ENCODE measurements at places on chromosomes 7 and 10.

- ATAC-seq, result no peak
These were observed 240.1 kb upstream of the GRB10 start for GRCh38 chr7:51022821-51023220.

- ATAC-seq, result no peak
These were observed 40.0 kb upstream of the ZNF365 start for GRCh38 chr10:62333988-62334682.

- no peak for ATAC-seq
These were observed 762.0 kb upstream of the IGFBP3 start for GRCh38 chr7:46682836-46683624.

DNA sequence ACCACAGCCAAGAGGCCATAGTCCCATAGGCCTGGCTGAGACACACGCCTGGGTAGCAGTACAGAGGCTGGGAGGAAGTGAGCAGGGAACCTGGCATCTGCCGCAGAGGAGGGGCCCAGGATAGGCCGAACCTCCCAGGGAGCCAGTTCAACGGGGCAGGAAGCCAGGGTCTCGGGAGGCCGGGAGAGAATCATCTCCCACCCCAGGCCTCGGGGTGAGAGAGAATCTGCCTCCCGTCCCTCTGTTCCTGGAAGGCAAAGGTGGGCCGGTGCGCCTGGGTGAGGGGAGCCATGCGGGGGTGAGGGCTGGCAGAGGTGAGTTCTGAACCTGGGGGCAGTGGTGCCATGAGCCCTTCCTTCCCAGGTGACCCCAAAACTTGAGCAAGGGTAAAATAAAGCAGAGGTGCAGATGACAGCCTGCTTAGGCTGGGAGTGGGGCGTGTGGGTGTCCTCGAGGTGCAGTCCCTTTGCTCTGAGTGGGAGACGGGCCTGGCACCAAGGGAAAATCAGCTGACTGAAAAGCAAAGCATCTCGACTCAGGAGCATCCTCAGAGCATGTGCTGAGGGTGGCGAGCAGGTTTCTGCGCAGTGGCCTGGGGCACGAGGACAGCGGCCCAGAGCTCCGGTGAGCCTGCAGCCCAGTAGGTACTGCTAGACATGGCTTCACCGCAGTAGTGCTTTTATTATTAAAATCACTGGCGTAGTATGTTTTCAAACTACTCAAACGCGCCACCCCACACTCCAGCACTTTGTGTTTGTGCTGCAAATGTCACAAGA, 15.5 kb downstream of the AGAP3 start:
- no peak for ATAC-seq

GRCh38 chr7:20172736-20173334, 44.3 kb downstream of the MACC1 start:
- no peak for ATAC-seq

GRCh38 chr7:80244206-80244916, 109.7 kb downstream of the GNAI1 start:
- ATAC-seq, result no peak

DNA sequence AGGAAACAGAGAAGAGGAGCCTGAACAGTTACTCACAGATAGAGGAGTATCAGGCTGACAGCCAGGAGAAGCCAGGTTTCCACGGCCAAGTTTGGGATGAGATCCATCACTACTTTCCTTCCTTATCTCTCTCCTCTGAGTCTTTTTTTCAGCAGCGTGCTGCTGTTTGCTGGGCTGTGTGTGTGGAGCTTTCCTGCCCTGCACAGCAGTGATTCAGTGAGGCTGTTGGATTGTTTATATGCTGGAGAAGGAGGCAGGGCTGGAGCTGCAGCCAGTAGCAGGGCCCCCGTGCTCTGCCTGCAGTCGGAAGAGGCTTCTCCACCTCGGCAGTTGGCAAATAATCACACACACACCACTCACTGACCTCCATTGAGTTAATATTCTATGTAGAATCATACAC, at the start of gene CYP3A7:
TSS of gene CYP3A7 (minus strand) at position 210 of the 400 bp plus-strand sequence. CDS start at position 107, 103 bp downstream.
- ATAC-seq, result no peak

- ATAC-seq, result no peak
These were observed 955 bp downstream of the DUS4L start for GRCh38 chr7:107564553-107565298.

DNA sequence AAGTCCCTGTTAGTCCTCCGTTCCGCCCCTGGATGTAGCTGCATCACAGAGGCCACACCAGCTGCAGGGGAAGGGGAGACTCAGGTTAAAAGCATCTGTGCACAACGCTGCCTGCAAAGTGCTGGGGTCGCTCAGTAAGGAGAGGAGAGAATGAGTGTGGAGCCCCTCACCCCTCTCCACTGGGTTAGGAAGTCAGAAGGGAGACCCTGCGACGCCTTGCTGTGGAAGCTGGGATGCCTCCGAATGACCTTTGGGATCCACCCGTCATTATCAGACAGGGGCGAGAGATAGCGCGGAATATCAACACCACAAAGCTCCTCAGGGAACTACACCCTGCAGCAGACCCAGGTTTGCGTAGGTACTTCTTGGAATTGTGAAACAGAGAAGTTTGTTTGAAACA, 167.7 kb upstream of the SHH start:
- no peak for ATAC-seq

- no peak for ATAC-seq
These were observed 35.2 kb downstream of the KCNMA1 start for GRCh38 chr10:77602231-77602912.

DNA sequence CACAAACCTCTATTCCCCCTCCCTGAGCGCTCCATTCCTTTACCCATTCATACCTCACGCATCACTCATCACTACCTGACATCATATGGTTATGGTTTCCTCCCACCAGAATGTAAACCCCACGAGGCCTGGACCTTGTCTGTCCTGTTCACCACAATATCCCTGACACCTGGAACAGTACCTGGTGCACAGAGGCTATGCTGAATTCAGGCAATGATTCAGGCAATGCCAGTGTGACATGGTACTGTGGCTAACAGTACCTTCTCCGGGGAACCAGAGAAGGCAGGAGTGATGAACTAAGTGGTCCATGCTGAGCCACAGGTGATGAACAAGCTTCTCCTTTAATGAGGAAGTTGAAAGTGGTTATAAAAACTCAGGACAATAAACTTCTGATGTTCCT, 202.5 kb upstream of the PLXNA4 start:
- ATAC-seq, result peak; percentile 30

GRCh38 chr7:26376175-26376917, 84.7 kb downstream of the SNX10 start:
- peak; percentile 19 for ATAC-seq

DNA sequence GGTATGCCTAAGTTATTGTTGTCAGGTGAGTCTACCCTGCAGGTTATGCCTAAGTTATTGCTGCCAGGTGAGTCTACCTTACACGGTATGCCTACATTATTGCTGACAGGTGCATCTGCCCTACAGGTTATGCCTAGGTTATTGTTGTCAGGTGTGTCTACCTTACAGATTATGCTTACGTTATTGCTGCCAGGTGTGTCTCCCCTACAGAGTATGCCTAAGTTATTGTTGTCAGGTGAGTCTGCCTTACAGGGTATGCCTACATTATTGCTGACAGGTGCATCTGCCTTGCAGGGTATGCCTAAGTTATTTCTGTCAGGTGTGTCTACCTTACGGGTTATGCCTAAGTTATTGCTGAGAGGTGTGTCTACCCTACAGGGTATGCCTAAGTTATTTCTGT, 64.2 kb downstream of the AKR1C4 start:
- no peak for ATAC-seq

DNA sequence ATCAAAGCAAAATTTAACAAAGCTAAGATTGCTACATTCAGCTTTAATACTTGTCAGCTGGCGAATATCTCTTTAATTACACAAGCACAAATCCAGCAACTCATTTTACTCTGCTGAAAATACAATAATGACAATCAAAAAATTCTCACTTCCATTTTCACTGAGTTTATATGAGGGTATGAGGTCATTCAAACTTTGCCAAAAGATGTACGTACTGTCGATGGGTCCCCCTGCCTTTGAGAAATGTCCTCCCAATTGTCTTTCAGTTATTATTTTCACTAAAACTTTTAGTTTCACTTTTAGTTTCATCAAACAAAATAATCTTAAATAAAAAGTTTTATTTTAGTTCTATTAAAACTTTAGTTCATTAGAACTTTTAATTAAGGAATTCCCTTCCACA, 159.5 kb upstream of the WDR11 start:
- ATAC-seq, result no peak

- ATAC-seq, result no peak
These were observed 13.0 kb downstream of the DUSP5 start for GRCh38 chr10:110510730-110511129.

GRCh38 chr10:6088721-6089333, at the start of gene RBM17:
TSS of gene RBM17 (plus strand) at chr10:6089034. CDS start at chr10:6097066, 8,032 bp downstream.
- peak; percentile 72 for ATAC-seq

- ATAC-seq, result no peak
These were observed 199.3 kb downstream of the PLXNA4 start for GRCh38 chr7:132377015-132377414.

DNA sequence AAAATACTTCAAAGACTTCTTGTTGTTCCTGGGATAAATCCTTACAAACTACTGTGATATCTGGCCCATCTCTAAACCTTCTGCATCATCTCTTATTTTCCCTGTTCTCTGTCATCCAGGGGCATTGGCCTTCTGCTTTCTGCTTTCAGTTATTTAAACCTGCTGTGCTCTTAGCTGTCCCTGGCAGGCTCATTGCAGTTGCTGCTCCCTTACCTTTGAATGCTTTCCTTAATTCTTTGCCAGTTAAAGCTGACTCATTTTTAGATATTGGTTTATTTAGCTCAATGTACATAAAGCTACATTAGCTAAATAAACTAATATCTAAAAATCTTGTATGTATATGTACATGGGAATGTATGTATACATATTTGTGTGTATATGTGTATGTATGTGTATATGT, 40.6 kb upstream of the CD36 start:
- no peak for ATAC-seq

- no peak for ATAC-seq
These were observed 49.9 kb upstream of the MGMT start for GRCh38 chr10:129416956-129417765.
